Activated CD4-positive, alpha-beta T cell treated with anti-CD3 and anti-CD28 coated beads for 24 hours (primary cell): ENCODE measurements at places on chromosomes 16 and 17.

DNA sequence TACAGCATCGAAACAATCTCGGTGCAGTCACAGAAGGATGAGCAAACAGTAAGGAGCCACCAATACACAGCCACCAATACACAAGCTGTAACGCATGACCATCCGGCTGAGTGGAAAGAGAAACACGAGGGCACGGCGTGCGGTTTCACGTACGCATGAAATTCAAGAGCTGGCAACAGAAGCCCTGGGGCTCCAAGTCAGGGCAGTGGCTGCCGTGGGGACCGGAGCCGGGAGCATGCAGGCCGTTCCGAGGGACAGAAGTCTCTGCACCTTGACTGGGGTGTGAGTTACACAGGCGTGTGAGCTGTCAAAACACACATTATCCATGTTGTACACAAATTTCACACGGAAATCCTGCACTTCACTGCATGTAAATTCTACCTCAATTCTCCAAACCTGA lies 50.6 kb upstream of the METRNL start:
- DNase-seq = no peak

DNA sequence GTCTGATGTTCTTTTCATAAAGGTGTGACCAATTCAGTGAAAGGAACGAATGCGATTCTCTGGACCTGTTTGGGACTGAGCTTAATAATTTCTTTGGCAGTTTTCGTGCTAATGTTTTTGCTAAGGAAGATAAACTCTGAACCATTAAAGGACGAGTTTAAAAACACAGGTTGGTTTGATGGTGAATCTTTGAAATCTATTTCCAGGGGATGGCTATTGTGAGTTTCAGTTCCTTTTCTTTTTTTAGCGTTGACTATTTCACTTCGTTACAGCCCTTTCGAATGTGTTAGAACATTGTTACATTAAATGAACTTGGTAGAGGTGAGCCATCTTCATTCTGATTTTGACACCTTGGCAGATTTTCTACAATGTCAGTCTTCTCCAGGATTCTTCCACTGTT lies 1.2 kb downstream of the TNFRSF17 start:
- DNase-seq = no peak

DNA sequence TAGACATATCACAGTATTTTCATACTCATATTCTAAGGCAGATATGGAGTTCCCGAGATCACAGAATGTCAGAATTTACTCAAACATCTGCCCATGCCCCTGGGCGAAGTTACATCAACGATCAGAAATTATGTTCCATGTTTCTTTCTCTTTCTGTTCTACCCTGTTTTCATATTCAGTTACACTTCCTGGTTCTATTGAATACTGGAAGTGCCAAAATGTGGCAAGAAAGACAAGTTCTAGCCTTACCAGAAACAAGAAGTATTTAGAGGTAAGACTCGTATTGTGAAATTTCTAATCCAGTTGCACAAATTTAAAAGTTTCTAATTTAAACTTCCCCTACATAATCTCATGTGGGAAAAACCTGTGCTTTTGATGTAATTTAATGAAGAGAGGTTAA lies 36.1 kb downstream of the KCNJ2 start:
- DNase-seq = no peak

- DNase-seq = no peak
Measured at GRCh38 chr16:1150511-1150982, 2.4 kb upstream of the CACNA1H start.

GRCh38 chr17:5472511-5472910 lies 3.7 kb upstream of the DHX33 start:
- DNase-seq = no peak

GRCh38 chr17:55845385-55845784 lies 94.5 kb downstream of the PCTP start:
- DNase-seq = peak; percentile 4

DNA sequence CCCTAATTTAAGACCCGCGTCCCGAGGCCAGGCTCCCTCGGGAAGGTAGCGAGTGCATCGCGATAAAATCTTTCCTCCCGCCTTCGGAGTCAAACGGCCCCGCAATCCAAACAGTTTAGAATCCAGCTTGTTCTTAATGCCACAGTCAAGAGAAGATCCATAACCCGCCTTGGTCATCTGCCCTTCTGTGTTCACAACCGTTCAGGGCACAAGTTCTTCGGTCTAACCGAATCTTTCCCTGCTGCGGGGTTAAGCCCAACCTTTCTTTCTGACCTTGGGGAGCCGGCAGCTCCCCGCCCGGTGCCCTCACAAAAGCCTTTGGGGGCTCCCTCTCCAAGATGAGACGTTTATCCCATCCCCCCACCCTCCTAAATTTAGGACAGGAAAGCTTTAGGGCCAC lies 30.3 kb downstream of the CPSF4L start:
- DNase-seq = no peak

GRCh38 chr17:29148790-29149430 lies 31.3 kb downstream of the MYO18A start:
- DNase-seq = peak; percentile 87

DNA sequence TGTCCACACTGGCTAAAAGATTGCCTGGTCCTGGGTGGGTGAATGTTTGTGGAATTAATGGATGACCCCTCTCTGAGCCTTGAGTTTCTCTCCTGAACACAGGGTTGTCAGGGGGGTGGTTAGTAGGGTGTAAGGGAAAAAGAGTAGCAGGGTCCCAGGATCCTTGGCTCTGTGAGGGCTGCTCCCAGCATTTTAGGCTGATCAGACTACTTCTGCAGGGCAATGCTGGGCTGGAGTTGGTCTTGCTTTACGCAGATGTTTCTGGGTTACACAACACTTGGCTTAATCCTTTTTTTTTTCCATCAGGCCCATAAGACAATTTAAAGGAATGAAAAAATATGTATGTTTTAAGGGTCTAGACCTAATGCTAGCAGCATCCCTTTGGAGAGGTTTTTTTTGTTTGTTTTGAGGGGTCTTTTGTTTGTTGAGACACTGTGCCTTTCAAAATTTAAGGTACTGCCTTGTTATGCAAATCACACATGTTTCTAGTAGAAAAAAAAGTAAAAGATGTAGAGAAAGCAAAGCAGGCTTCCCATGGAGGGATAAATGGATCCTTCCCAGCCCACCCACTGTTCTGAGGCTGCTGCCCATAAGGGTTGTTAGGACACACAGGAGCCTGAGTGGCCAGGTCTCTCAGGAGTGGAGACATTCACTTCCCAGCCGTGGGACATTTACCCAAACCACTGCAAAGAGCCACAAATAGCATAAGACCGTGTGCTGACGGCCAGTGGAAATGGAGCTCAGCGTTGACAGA lies 225.6 kb upstream of the HSBP1 start:
- no peak for DNase-seq

DNA sequence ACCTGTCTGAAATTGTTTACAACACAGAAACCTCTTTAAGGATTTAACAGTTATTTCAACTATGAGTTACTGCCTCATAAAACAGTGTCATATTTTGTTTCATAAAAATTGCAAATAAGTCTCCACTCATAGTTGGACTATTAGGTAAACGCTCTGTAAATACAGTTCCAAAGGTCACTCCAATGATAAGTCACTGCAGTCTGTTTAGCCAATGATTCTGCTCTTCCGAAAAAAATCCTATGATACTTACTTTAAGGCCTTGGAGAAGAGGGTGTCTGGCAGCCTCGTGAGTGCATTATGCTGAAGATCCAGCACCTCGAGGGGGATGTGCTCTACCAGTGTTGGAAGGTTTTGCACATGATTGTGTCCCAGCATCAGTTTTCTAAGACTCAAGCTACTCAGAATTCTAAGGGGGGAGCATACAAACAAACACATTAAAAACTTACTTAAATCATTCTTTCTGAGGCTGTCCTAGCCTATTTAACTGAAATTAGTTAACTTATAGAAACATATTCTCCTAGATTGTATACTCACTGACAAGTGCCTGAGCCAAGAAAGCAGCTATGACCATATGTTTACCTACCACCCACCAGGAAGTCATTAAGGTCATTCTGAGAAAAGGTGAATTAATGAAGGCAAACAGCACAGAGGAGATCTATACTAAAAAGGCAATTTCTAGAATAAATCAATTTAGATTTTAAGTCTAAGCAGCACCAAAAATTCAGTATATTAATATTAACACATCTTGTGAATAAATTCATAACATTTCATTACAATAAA lies 41.1 kb downstream of the MARVELD3 start:
- DNase-seq = no peak

DNA sequence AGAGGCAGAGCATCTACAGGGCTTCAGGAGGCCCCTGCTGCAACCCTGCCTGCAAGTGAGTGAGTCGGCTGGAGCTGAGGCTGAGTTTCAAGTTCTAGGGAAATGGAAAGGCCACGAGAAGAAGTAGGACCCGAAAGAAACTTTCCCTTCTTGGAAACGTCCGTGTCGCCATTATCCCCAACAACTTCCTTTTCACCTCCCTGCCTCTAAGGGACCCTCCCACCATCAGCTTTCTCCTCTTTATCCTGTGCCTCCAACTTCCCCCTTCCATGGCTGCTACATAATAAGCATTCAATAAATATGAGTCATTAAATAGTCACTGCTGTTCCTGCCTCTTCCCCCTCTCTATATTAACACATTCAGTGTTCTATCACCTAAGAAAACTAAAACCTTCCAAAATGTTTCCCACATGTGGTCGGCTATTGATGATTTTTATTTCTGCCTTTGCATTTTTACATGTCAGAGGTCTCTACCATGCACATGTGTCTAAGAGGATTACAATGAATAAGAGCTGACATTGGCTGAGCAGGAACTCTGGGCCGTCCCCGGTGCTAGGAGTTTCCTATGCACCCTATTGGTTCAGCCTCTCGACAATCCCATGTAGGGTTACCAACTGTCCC lies 115.9 kb upstream of the TNRC6C start:
- DNase-seq = peak; percentile 22

DNA sequence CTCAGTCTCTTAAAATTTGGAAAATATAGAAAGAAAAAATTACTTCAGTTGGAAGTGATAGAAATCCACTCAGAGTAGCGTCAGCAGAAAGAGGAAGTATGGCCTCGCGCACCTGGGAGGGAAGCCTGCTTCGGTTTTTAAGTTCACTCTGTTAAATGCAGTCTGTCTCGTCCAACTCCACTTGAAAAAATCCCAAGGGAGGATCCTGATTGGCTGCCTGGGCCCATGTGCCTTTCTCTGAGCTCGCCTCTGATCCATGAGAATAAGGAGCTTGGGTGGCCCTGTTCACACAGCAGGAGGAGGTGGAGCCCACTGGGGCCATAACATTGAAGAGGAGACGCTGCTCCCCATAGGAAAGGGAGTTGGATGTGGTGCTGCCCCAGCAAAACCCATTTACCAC lies 40.7 kb downstream of the DNAJA2 start:
- DNase-seq = no peak

GRCh38 chr17:16932611-16933010 lies 39.3 kb downstream of the TNFRSF13B start:
- DNase-seq = no peak

GRCh38 chr16:27446721-27447120 lies 44.7 kb downstream of the IL21R start:
- DNase-seq = no peak
